Thymus (tissue), 14 donors: ENCODE measurements at places on chromosomes 5 and 9.

GRCh38 chr5:62322484-62322883 is 16.5 kb downstream of the KIF2A start:
- no peak for DNase-seq

DNA sequence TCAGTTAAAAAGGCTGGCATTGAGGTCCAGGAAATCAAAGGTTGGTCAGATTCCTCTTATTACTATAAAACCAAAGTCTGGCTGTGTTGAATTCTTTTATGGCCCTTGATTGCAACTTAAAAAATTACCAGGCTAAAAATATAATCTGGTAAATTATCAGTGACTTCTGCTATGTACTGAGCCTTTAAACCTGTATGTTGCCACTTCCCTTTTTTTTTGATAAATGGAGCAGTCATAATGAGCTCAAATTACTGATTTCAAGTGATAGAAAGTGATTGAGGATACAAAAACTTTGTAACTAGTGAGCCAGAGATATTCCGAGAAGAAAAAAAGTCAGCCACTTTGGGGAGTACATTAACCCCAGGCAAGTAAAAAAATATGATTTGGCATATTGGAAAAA is 100.1 kb downstream of the GIN1 start:
- DNase-seq = no peak

DNA sequence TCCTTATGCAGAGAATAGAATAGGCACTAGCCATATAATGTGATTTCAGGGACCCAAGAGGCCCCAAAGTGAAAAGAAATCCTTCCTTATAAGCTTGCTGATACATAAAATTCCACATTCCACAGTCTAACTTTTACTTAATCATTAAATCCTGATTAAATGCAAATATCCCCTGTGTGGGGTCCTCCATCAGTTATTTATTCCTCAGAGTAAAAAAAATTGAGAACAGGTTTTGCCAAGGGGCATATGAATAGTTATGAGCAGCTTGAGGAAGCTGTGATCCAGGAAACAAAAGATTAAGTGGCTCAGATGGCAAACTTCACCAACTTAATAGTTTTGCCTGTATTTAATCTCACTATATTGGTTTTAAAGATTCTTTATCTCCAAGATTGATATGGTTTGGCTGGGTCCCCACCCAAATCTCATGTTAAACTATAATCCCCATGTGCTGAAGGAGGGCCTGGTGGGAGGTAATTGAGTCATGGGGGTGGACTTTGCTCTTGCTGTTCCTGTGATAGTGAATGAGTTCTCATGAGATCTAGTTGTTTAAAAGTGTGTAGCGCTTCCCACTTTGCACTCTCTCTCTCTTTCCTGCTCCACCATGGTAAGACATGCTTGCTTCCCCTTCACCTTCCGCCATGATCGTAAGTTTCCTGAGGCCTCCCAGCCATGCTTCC is 324.9 kb downstream of the NPR3 start:
- DNase-seq = no peak

GRCh38 chr9:125378778-125379177 is 117.2 kb downstream of the GAPVD1 start:
- DNase-seq = no peak

GRCh38 chr9:103997856-103998370 is 96.2 kb upstream of the SMC2 start:
- no peak for DNase-seq

DNA sequence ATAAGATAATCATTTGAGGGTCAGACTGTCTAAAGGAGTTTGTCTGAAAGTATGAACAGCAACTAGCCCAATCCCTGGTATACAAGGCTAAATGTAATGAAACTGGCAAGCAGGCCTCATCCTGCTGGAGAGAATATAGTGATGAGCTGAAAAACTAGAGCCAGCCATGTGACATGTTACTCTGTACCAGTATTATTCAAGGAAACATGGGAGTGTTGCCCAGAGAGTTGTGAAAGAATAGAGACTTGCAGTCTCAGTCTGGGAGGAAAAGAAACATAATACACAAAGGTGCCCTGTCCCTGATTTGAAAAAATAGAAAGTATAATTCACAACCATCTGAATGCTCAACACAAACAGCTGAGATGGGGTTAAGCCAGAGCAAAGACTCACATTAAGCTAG is 37.9 kb upstream of the HTR1A start:
- no peak for DNase-seq
